ENCODE measurements at places on chromosomes 7 and 10.

- no peak for DNase-seq
These were observed 52.6 kb downstream of the GNAI1 start for GRCh38 chr7:80187279-80187678.

GRCh38 chr10:42866115-42866995 lies 83.8 kb downstream of the BMS1 start:
- DNase-seq: peak; percentile 61

DNA sequence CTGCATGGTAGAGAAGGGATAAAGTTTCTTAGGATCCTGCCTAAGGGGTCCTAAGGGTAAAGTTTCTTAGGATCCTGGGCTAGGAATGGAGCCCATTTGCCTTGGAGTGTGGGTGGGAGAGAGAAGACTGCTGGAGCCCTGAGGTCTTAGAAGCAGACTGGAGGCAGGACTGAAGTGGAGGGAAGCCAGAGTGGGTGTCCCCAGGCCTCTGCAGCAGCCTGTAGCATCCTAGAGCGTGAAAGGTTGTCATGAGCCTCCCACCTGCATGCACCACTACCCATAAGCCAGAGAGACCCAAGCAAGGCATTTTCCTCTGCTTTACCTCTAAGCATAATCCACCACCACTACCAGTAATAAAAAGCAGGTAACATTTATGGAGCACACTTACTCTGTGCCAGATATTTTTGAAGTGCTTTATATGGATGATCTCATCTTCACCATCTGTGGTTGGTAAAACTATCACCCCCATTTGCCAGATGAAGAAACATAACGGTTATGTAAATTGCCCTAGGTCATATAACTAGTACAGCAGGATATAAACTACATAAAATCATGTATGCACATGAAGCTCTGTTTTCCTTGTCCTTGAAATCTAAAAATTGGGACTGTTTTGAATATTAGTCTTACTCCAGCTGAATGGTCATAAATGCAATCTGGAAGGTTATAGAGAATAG lies 103.5 kb upstream of the CCDC6 start:
- no peak for DNase-seq

- no peak for DNase-seq
These were observed 73.9 kb downstream of the AGMO start for GRCh38 chr7:15487896-15488295.

- DNase-seq: peak; percentile 36
These were observed 14.5 kb downstream of the NUDT5 start for GRCh38 chr10:12181065-12181775.

- no peak for DNase-seq
These were observed 35.5 kb downstream of the HIF1AN start for GRCh38 chr10:100571084-100571856.

DNA sequence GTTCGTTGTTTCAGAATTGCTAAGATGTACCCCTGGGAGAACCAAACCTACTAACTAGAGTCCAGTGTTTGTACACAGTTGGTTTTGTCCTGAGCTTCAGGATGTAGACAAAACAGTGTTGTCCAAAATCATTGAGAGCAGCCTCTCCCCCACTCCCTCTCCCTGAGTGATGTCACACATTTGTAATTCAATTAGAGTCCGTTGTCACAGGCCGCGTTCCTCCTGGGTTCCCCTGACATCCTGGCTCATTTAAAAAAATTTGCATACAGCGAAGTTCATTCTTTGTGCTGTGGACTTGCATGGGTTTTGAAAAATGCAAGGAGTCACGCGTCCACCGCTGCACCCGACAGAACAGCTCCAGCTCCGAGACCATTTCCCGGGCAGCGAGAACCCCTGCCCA lies 10.3 kb downstream of the GRIFIN start:
- DNase-seq: no peak

DNA sequence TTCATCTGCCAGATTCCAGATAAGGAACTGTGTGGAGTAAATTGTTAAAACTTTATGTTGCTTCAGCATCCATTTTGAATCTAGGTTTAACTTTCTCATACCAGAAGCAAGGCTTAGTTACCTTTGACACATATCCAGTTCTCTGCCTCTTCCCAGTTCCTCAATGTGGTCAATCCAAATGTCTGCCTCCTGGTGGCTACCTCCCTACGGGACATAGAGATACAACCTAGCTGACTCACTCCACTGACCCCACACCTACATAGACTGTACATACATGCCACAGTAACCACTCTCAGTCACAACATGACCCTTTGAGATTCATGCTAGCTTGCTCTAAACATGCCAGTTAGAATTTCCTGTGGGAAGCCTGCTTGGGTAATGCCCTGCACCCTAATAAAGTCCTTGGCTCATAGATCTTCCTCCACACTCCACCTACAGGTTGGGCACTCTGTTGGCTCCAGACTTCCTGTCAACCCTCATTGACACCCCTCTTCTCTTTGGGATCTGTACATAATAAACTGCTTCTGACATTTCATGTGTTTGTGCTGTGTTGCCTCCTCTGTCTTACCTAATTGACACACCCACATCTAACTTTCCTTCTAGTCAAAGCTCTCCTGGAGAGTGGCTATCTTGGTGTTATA lies 278.1 kb downstream of the HTR7 start:
- peak; percentile 60 for DNase-seq

DNA sequence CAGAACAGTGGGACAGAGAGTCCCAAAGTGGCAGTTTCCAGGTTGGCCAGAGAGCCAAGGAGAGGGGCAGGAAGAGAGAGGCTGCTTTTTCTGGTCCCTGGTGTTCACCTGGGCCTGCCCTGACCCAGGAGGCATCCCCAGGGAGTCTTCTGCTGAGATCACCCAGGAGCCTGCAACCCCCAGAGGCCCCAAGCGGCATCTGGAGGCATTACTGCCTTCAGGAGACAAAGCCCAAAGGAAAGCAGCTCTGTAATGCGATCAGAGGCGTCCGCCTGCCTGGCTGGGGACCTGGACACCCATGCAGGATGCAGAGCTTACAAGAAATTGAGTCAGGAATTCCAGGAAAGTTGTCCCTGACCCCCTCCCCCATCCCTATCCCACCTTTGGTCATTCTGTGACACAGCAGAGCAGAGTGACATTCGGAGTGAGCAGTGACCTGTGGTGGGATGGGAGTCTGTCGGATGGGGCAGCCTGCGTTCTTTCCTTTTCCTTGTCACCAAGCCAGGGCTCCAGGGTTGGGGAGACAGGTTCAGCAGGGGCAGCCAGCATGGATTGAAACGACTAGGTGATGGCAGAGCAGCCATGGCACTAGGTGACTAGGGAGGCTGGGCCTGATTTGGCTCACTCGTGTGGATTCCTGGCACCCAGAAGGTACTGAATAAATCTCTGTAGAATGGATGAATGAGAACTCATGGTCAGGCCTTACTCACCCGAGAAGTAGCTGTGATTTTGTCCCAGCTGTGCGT lies 10.4 kb downstream of the UNC5B start:
- DNase-seq: no peak

- DNase-seq: no peak
These were observed 116.9 kb upstream of the ANLN start for GRCh38 chr7:36272567-36273269.

- no peak for DNase-seq
These were observed 107.4 kb downstream of the GSAP start for GRCh38 chr7:77308792-77309191.

GRCh38 chr7:82053453-82054032 lies 283.7 kb upstream of the HGF start:
- no peak for DNase-seq

DNA sequence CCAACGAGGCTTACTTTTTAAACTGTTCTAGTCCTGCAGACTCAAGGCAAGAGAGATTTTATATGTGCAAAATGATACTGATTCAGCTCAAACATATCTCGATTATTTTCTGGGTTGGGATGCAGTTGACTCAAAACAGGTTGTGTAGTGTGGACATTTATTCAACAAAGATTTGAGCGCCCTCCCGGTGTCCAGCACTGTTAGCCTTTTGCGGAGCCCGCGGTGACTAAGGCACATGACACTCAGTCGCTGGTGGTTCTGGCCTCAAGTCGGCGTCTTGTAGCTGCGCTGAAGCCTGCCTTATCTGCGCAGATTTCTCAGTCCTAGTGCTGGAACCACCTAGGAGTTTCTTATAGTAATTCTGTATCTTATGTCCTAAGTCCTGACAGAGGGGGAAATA lies 938 bp upstream of the CADPS2 start:
- DNase-seq: peak; percentile 82

DNA sequence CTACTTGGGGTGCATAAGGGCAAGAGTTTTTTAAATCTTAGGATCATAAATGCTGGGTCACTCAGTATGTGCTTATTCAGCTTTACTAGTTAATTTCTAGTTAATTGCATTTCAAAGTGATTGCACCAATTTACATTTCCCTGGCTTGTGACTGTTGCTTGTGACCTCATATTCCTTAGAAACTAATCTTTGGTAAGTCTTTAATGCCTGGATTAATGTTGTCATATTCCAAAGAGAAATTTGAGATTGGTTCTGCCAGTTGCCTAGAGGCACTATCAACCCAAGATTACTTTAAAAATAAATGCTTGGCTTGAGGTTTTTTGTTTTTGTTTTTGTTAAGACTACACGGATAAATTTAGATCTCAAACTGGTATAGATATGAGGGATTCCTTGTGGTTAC lies 103.1 kb downstream of the ANK3 start:
- DNase-seq: no peak

GRCh38 chr7:110442381-110442837 lies 648.5 kb upstream of the LRRN3 start:
- peak; percentile 59 for DNase-seq

GRCh38 chr7:131068604-131069021 lies 259.1 kb upstream of the MKLN1 start:
- DNase-seq: peak; percentile 45

DNA sequence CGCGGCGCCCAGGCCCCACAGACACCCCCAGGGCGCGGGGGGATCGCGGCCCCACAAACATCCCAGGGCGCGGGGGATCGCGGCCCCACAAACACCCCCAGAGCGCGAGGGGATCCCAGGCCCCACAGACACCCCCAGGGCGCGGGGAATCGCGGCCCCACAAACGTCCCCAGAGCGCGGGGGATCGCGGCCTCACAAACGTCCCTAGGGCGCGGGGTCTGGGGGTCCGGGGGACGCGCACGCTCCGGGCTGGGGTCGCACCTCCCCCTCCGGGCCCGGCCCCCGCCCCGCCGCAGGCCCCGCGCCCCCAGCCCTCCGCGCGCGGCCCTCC lies 382 bp downstream of the DIP2C start:
- DNase-seq: no peak

DNA sequence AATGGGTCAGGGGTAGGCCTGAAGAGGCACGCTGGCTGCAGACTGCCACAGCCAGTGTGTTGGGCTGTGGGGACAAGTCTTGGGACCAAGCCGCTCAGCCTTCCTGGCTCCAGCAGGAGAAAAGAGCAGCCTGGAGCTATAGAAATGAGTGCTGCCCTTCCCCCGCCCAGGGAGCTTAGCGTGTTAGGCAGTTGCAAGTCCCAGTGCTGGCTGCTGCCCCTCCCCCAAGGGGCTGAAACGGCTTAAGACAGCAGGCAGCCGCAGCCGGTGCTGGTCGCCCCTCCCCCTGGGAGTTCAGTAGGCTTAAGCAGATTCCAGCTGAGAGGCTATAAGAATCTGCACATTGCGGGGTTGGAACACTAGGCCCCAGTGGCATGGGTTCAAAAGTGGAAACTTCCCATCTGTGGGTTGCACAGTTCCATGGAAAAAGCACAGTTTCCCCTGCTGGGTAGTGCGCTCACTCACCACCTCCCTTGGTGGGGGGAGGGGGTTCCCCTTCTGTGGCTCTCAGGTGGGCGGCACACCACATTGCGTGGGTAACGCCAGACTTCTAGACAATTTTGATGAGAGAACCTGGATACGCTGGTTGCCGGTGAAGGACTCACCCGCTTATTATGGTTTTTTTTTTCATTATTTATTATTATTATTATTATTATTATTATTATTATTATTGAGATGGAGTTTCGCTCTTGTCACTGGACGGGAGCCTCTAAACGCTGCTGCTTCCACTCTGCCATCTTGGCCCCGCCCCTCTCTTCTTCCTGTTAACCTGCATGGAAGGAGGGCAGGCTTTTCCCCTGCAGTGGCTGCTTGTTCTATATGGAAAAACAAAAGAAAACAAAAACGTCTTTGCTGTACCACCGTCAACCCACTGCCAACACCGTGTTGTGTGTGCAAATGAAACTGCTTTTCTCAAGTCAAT lies 151.1 kb downstream of the CXCL12 start:
- DNase-seq: peak; percentile 65

- peak; percentile 33 for DNase-seq
These were observed at the start of gene VSTM4 for GRCh38 chr10:49115015-49115795. Gene VSTM4, minus strand, starts transcription at chr10:49115522. Its CDS starts 37 bp downstream, at chr10:49115485.

DNA sequence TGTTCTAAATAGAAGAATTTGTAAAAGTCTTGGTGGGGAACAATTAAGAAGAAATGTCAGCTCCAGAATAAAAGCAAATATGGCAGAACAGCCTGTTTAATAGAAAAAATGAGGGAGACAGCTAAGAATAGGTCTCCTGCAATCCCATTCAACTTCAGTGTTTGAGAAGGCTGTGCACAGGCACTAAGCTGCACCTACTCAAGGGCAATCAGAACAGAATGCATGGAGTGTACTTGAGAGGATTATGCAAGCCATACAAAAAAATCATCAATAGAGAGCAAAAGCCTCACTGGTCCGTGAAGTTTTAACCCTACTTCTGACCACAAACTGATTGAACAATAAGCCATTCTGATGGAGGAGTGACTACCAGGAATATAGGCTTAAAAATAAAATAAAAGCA lies 690.7 kb upstream of the PCDH15 start:
- DNase-seq: no peak

- no peak for DNase-seq
These were observed 202.0 kb upstream of the SEMA3C start for GRCh38 chr7:81120803-81121202.

DNA sequence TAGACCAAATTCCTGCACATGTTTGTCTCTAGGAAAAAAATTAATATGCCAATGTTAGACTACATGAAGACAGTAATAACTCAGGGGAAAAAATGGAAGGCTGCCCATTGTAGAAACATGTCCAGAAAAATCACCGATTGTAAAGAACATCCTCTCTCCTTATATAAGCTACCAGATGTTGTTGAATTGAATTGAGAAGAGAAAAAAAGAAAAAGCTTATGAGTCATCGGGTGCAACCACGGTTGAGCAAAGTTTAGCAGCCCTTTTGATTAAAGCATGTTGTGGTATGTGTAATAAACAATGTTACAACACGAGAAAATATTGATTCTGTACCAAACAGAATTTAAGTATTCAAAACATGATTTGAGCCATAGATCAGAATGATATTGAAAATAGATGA lies 102.3 kb upstream of the ARHGAP21 start:
- DNase-seq: peak; percentile 87

DNA sequence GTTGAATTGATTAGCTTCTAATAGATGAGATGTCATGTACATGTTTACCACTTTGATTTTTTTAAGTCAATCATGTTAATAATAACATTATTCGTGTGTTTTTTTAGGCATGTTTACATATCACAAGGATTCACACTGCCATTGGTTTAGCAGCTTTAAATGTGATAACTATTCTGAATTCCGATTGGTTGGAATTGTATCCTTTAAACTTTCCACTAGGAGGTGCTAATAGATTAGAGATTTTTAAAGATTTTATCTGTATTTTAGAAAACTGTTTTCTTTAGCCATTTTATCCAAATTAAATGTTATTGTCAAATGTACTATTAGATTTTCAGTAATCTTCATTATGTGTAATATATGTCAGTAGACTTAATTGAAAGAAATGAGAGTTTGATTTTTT lies 83.2 kb downstream of the HECTD2 start:
- DNase-seq: peak; percentile 53

GRCh38 chr10:109744020-109744419 lies 179.3 kb downstream of the XPNPEP1 start:
- no peak for DNase-seq

- DNase-seq: no peak
These were observed 53.2 kb downstream of the PKD1L1 start for GRCh38 chr7:47895026-47895425.

Data from fibroblast of lung (primary cell).